Thyroid gland (tissue), 4 donors: ENCODE measurements at places on chromosomes 6 and 20. TPM values are rescaled to one million over a fixed set of nuclear protein-coding genes. Genes with fewer than 3 reads are reported as not detected.

C6orf118 gene
- total RNA-seq, result not detected

SLC18B1 gene
- total RNA-seq, result 24.2 TPM

CNKSR3 gene
- total RNA-seq, result 7.2 TPM

IP6K3 gene
- total RNA-seq, result 7.9 TPM

- DNase-seq, result peak; percentile 57
- H3K27me3 ChIP-seq, result no peaks in the 10 kb centered on the region
- H3K36me3 ChIP-seq, result no peaks in the 10 kb centered on the region
- peak overlapping the region; percentile 49 for H3K4me3 ChIP-seq
- peak overlapping the region; percentile 92 for H3K27ac ChIP-seq
Observed at GRCh38 chr20:25389858-25390537, 637 bp downstream of the ABHD12 start.

- no peaks in the 10 kb centered on the region for H3K36me3 ChIP-seq
- H3K4me3 ChIP-seq, result no peak overlapping the region
- no peaks in the 10 kb centered on the region for H3K27me3 ChIP-seq
- no peaks in the 10 kb centered on the region for H3K4me1 ChIP-seq
Observed at GRCh38 chr6:169395080-169395805, 141.6 kb upstream of the THBS2 start.

GRCh38 chr20:37238935-37239451 lies 22.6 kb downstream of the GHRH start:
- no peaks in the 10 kb centered on the region for H3K27me3 ChIP-seq
- no peak for DNase-seq
- H3K27ac ChIP-seq, result no peak overlapping the region
- H3K4me1 ChIP-seq, result no peaks in the 10 kb centered on the region

DNA sequence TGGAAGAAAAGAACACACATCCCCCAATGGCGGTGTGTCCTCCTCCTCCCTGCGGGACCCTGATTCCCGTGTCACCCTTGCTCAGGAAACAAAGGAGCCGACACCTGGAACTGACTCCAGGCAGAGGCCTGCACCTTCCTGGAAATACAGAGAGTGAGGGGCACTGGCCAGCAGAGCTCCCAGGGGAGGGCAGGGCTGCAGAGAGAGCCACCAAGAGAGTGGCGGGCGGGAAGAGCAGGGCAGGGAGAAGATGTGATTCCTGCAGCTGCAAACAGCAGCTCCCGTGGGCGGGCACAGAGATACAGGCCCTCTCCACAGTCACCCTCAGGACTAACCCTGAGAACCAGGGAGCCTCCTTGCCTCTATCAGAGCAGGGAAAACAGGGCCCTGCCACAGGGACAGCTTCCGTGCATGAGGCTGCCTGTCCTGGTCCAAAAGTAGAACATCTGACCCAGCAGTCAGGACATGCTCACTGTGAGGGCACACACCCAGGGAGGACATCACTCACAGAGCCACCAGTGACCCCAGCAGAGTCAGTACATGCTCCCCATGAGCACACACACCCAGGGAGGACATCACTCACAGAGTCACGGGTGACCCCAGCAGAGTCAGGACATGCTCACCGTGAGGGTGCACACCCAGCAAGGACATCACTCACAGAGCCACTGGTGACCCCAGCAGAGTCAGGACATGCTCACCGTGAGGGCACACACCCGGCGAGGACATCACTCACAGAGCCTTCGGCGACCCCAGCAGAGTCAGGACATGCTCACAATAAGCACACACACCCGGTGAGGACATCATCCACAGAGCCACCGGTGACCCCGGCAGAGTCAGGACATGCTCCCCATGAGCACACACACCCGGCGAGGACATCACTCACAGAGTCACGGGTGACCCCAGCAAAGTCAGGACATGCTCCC lies 193.1 kb downstream of the DLL1 start:
- H3K27ac ChIP-seq, result no peak overlapping the region
- no peaks in the 10 kb centered on the region for H3K36me3 ChIP-seq
- no peak for DNase-seq

GRCh38 chr20:34806255-34806654 lies 19.2 kb downstream of the NCOA6 start:
- no peaks in the 10 kb centered on the region for H3K36me3 ChIP-seq
- peaks cover 7% of the 10 kb centered on the region for H3K4me1 ChIP-seq
- no peaks in the 10 kb centered on the region for H3K27me3 ChIP-seq
- H3K27ac ChIP-seq, result no peak overlapping the region

DNA sequence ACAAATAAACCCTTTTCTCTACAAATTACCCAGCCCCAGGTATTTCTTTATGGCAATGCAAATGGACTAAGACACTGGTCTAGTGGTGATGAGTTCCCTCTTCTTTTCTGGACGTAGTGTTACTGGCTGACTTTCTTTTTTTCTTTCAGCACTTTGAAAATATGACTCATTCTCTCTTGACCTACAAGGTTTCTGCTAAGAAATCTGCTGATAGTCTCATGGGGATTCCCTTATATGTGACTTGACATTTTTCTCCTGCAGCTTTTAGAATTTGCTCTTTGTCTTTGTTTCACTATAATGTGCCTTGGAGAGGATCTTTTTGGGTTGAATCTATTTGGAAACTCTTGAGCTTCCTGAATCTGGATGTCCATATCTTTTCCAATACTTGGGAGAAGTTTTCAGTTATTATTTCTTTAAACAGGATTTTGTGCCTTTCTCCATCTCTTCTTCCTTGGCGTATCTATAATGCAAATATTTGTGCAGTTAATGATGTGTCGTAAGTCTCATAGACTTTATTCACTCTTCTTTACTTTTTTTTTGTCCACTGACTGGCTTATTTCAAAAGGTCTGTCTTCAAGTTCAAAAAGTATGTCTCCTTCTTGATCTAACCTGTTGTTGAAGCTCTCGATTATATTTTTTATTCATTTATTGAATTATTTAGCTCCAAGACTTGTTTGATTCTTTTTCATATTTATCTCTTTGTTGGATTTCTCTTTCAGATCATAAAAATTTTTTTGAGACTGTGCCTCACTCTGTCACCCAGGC lies 42.2 kb upstream of the TPD52L1 start:
- H3K36me3 ChIP-seq, result no peaks in the 10 kb centered on the region
- DNase-seq, result no peak

GRCh38 chr6:105713474-105714118 lies 310.7 kb upstream of the PREP start:
- H3K4me1 ChIP-seq, result no peaks in the 10 kb centered on the region
- no peak overlapping the region for H3K27ac ChIP-seq
- H3K4me3 ChIP-seq, result no peak overlapping the region
- no peaks in the 10 kb centered on the region for H3K27me3 ChIP-seq
- no peaks in the 10 kb centered on the region for H3K36me3 ChIP-seq
- no peak for DNase-seq

GRCh38 chr6:22062807-22063408 lies 233.9 kb downstream of the PRL start:
- H3K4me3 ChIP-seq, result no peak overlapping the region
- peaks cover 33% of the 10 kb centered on the region for H3K4me1 ChIP-seq
- DNase-seq, result peak; percentile 90
- H3K27ac ChIP-seq, result no peak overlapping the region
- no peaks in the 10 kb centered on the region for H3K36me3 ChIP-seq

GRCh38 chr6:34374069-34374468 lies 18.4 kb downstream of the NUDT3 start:
- DNase-seq, result no peak
- no peaks in the 10 kb centered on the region for H3K27me3 ChIP-seq
- H3K36me3 ChIP-seq, result no peaks in the 10 kb centered on the region
- no peak overlapping the region for H3K27ac ChIP-seq
- peaks cover 7% of the 10 kb centered on the region for H3K4me1 ChIP-seq

DNA sequence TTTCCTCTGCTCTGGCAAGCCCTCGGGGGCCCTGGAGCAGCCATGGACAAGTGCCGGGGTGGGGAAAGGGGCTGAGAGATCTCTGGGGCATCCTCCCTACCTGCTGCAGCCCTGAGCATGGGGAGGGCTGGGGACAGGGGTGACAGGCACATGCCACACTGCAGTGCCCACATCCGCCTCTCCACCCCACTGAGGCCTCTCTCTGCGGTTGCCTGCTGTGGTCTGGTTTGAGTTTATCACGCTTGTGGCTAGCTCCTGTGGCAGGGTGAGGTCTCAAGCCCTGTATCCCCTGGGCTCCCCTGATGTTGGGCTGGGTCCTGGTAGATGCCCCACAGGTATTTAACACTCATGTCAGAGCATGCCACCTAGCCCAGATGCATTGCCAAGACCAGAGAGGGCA lies 52.9 kb upstream of the MLN start:
- H3K27me3 ChIP-seq, result no peaks in the 10 kb centered on the region
- H3K27ac ChIP-seq, result no peak overlapping the region
- no peak for DNase-seq
- H3K4me3 ChIP-seq, result no peak overlapping the region
- H3K4me1 ChIP-seq, result peaks cover 14% of the 10 kb centered on the region
